Esophagus squamous epithelium (tissue), 5 donors: ENCODE measurements at places on chromosomes 2 and 18. TPM values are rescaled to one million over a fixed set of nuclear protein-coding genes. Genes with fewer than 3 reads are reported as not detected.

DNA sequence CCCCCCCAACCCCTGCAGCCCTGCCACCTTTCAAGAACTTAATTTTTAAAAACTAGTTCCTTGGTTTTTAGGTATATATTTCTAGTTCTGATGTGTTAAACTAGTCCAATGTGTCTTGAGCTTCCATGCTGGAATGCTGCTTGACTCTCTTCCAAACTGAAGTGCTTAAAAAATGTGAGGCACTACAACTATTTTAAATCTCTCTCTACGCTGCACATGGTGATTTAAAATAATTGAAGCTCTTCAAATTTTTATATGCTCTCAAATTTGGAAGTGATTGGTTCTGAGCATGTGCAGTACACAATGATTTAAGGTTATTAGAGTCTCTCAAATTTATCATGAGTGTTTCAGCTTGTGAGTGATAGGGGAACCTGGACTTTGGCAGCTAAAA is 192.6 kb upstream of the ZEB2 start:
- DNase-seq, result no peak

DNA sequence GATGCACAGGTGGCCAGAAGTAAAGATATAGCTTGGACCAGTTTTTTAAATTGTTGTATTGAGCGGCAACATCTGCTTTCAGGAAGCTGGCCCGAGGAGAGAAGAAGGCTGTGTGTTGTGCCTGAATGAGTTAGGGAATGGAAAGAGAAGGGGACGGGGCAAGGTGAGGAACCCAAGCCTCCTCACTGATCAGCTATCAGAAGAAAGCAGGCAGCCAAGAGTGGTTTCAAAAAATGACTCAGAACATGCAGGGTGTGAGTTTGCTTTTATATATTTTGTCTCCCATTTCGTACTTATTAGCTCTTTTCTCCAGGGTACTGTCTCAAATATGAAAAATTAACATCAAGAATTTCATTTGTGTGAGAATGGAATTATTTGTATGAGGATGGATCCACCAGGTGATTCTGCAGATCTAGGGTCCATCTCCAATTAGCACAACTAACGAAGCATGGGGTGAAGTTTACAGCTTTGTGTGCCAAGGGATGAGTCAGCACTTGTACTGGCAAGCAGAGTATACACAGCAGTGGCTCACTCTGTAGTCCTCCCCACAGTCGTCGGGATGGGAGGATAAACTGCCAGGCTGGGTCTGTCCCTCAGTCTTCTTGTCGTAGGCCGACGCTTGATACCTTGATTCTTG is 175.7 kb downstream of the PIEZO2 start:
- DNase-seq, result no peak

GRCh38 chr18:44286049-44286448 is 394.6 kb upstream of the SETBP1 start:
- no peak for DNase-seq

- no peak for DNase-seq
These were observed 4.2 kb downstream of the ZNF516 start for GRCh38 chr18:76490670-76491472.

- DNase-seq, result no peak
These were observed 139.8 kb downstream of the OLA1 start for GRCh38 chr2:174108579-174108978.

DNA sequence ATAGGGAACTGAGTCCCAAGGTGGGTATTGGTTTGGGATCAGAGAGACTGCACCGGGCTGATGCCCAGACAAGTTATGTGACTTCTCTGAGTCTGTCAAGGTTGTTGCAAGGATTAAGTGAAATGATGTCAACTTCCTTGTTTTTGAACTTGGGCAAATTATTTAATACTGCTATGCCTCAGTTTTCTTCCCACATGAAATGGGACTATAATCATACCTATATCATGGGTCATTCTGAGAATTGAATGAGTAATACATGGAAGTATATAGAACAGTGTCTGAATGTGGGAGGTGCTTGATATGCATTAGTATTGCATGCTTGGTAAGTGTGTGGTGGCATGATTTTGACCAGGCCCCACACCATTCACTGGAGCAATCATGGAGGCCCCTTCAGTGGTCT is 99.0 kb downstream of the PRKCE start:
- DNase-seq, result no peak

- DNase-seq, result peak; percentile 4
These were observed 18.9 kb upstream of the WDR33 start for GRCh38 chr2:127829845-127830246.

PRR30 gene
- total RNA-seq, result not detected

BMP10 gene
- not detected for total RNA-seq

STPG4 gene
- total RNA-seq, result not detected

ZNF514 gene
- total RNA-seq, result 7.9 TPM
